ENCODE measurements at places on chromosomes 6 and 20.

DNA sequence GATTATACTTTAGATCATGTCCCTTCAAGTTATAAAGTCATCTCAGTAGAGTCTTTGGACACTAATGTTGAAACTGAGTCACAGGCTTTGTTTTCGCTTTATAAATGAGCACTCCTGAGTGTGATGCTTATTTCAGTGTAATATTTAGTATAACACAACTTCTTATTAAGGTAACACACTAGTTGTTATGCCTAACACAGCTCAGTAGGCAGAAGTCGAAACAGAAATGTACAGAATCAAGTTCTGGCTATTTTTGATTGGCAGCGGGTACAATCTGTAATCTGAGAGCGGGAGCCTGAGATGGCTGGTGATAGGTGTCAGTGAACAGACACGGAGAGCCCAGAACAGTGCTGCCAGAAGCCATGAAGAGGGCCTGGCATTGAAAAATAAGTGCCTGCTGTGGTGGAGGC is 11.4 kb downstream of the HECA start:
- no peak for DNase-seq

- DNase-seq, result no peak
Measured at GRCh38 chr6:40807484-40807883, 220.3 kb upstream of the LRFN2 start.

- DNase-seq, result no peak
Measured at GRCh38 chr20:39857187-39857586, 831.8 kb downstream of the MAFB start.

DNA sequence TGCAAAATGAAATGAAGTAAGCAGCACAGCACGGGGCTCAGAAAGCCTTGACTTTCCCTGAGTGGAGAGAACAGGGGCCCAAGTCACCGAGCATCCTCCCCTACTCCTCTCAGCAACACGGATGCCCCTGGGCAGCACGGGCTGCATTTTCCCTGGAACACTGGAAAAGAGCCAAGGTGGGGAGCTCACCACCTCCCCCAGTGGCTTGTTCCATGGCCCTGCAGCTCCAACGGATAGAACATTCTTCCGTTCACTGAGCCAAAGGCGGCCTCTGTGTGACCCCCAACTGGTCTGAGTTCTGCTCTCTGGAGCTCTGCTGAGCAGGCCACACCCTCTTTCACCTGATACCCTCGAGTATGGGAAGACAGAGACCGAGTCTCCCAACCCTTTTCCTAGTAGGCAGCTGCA is 20.8 kb upstream of the EMILIN3 start:
- no peak for DNase-seq

- DNase-seq, result no peak
Measured at GRCh38 chr6:109678240-109678639, 12.8 kb downstream of the AK9 start.

DNA sequence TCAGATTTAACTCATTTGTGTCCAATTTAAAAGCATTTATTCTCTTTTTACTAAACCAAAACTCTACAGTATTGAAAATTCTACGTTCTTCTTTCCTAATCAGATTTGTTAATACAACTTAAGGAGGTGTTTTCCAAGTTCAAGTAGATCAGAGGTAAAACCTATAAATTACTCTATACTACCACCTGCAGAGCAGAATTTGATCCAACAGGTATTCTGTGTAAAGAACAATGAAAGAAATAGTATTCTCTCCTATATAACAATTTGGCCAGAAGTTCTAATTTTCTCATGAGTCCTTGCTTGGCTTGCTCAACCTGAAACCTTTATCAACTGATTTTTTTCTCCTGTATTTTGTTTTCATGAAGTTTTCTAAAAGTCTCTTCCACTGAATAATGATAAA is 28.5 kb upstream of the DST start:
- DNase-seq, result no peak

DNA sequence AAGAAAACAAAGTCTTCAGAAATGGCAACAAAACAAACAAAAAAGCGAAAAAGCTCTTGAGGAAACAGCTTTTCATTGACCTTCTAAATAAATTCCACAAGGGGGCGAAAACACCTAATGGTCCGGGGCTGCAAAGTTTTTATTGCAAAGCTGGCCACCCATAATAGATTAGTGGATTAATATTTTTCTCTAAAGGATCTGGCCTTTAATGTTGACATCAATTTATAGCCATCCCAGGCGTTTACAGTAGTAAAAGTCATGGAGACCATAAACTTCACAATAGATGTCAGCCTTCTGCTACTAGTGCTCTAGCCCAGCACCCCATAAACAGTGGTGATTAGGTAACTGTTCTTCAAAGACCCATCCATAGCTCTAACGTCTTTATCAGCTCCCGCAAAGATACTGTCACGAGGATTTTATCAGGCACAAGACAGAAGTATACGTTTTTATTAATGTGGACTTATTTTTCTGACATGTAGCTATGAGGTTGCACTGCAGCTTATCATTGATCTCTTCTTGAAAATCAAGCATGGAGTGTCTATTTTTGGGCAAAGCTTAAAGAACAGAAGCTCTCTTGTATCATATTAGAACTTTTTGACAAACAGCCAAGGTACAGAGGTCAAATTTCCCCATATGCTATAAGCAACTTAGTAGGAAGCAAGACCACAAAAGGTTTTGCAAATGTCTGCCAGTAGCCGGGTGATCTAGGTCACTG is 4.7 kb downstream of the CITED2 start:
- DNase-seq, result no peak

DNA sequence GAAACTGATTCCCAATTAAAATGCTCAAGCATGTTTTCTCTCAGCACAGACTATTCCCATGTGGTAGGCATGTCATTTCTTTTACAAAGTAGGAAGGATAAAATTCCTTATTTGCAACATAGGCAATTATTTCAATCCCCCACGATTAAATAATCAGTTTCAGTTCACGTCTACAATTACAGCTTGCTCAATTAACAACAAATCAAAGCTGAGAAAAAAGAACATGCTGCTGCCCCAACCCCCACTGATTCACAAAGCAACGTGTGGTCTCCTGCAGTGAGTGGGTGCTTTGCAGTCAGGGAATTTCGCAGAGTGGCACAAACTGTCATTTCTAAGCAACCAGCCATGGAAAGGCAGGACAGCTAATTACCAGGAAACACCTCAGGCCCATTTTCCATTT is 17.0 kb downstream of the RNASET2 start:
- no peak for DNase-seq

DNA sequence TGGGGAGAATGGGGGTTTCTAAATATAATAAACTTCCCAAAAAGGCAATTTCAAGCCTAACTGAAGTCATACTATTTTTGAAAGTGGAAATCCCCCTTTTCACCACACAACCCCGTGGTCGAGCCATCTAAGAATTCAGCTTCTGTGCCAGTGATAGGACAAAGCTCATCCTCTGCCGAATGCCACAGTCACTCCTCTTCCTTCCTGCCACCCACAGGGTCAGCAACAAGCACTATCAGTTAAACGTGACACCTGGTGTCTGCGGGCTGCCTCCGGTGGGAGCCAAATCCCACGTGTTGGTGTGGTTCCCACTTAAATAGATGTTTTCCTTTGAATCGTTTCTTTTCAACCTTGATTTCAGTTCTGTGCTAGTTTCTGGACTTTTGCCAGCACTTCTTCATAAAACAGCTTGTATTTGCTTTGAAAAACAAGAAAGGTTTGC is 60.7 kb downstream of the TNFAIP3 start:
- peak; percentile 51 for DNase-seq

- no peak for DNase-seq
Measured at GRCh38 chr6:135291288-135292076, 110.4 kb downstream of the MYB start.

DNA sequence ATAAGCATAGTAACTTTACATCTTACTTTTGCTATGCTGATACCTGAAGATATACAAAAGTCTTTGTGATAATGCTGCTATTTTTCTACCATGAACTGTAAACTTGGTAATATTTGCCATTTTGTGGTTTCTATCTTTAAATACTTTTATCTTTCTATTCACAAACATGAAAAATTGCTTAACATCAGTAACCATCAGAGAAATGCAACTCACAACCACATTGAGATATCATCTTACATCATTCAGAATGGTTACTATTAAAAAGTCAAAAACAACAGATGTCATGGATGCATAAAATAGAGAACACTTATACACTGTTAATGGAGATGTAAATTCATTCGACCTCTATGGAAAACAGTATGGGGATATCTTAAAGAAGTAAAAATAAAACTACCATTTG is 112.0 kb downstream of the TRDN start:
- no peak for DNase-seq

GRCh38 chr6:134299236-134299635 is 18.7 kb downstream of the SGK1 start:
- no peak for DNase-seq

GRCh38 chr20:3115190-3116107 is 30.9 kb upstream of the AVP start:
- DNase-seq, result no peak

DNA sequence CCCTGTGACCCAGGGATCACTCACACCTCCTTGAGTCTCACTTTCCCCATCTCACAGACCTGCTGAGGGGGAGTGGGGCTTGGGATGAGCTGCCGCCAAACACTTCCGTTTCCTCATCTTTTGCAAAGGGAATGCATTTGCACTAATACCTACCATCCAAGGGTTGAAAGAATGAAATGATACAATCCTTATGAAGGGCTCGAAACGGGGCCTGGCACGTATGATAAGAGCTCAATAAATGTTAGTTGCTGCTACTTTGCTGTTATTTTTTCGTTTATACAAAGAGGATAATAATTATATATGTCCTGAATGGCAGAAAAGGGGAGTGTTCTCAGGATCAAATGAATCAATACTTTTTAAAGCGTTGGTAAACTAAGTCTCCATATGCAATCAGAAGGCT is 6.1 kb upstream of the TFAP2D start:
- DNase-seq, result no peak

DNA sequence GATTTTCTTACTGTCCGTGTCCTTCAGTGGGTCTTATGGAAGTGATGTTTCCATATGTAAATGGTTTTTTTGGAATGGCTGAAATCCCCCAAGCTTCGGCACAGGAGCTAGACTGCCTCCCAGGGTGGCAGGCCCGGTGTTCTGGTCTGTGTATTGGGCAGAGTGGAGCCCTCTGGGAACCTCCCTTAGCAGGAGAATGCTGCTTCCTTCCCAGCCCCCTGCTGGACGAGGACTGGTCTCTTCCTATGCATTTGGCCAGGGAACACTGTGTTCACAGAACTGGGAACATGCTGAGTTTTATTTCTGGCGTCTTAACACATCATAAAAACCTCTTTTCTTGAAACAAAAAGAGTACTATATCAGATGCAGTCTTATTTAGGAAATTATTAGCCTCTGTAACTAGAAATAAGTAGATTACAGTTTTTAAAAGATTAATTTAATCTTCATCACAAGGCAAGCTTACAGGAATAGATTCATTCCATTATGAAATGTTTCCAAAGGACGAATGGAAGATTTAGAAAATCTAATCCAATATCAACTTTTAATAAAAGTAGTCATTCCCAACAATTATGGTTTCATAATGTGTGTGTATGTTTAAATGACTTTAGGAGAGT is 56.6 kb downstream of the SYTL3 start:
- peak; percentile 59 for DNase-seq

GRCh38 chr6:130937942-130938604 is 110.9 kb downstream of the SMLR1 start:
- DNase-seq, result no peak

GRCh38 chr20:10492844-10493243 is 57.7 kb downstream of the SLX4IP start:
- no peak for DNase-seq

GRCh38 chr20:17044891-17045290 is 181.9 kb upstream of the PCSK2 start:
- no peak for DNase-seq

DNA sequence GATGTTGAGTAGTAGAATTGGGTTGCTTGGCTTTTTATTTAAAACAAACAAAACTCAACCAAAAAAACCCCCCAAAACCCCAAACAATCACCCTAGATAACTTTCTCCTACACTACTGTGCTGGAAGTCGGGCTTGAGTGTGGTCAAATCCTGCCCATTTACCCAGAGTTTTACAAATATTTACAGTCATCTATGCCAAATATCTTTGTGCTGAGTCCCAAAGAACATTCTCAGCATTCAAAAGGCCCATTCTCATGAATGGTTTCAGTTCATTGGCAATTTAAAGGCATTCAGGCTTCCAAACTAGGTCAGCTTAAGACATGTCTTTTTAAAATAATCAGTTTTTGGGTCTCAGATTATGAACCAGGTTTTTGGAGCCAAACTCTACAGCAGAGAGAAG is 1.8 kb downstream of the RNF144B start:
- no peak for DNase-seq

DNA sequence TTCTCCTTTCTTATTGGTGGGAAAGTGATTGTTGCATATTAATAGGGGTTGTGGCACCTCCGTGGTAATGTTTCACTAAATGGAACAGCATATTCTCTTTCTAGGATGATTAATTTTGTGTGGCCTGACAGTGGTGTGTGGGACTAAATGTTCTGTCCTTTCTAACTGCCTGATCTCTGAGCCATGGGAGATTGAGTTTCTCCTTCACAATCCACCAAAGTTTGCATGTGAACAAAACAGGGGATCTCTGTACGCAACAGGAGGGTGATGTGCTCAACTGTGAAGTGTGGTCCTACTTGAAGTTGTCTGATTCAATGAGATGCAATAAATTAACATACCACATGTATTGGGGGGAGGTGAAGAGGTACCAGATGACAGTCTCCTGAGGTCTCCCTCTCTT is 19.3 kb downstream of the BCAS1 start:
- no peak for DNase-seq

DNA sequence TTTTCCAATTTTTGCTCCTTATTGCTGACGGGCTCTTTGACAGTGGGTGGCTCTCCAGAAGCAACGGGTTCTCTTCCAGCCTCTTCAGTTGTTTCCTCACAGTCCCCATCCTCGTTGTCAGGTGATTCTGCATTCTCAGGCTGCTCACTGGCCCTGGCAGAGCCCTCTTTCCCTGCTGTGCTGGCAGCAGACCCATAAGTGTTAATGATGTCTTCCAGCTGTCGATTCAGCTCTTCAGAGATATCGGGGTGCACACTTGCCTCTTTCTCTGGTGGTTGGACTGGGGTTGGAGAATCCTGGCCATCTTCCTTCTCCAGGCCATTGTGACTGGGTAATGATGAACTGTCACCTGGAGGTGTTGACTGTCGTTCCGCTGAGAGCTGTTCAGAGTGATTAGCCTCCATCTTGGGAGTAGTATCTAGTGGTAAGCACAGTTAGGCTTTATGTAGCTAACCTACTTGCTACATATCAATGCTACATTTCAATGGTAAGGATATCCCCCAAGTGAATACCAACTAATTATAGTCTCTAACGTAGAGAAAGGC is 3.2 kb downstream of the TXLNB start:
- no peak for DNase-seq

- no peak for DNase-seq
Measured at GRCh38 chr20:4070323-4071177, 55.2 kb upstream of the RNF24 start.

- DNase-seq, result no peak
Measured at GRCh38 chr6:167120583-167120903, 2.4 kb upstream of the CCR6 start.

GRCh38 chr6:140849456-140849855 is 1283.3 kb upstream of the GJE1 start:
- no peak for DNase-seq

DNA sequence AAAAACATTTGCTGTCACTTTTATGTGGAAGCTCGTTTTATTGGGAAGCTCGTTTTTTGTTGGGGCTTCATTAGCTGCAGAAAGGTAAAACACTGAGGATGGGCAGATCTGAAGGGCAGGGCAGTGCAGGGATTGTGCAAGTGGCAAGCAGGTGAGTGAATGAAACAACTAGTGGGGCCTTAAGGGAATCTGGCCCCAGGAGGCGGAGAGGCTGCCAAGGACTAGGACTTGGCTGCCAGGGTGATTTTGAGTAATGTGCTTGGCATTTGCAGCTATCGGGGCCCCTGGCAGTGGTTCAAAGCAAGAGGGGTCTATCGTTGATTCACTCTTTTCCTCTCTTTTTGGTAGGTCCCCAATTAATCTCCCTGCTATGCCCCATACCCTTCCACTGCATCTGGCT is 11.5 kb downstream of the IL22RA2 start:
- no peak for DNase-seq

Measured in aorta (tissue), 5 donors.